Hematopoietic multipotent progenitor cell treated with erythropoietin and hydrocortisone succinate and interleukin-3 and kit ligand, for 8 days (in vitro differentiated cells): ENCODE measurements at places on chromosomes 16 and 17.

- DNase-seq = no peak
Observed at GRCh38 chr16:5045499-5046115, 11.9 kb upstream of the NAGPA start.

GRCh38 chr17:11996722-11997146, 541 bp downstream of the ZNF18 start:
- DNase-seq = peak; percentile 89

GRCh38 chr16:79097771-79098170, 502.8 kb downstream of the MAF start:
- DNase-seq = no peak

DNA sequence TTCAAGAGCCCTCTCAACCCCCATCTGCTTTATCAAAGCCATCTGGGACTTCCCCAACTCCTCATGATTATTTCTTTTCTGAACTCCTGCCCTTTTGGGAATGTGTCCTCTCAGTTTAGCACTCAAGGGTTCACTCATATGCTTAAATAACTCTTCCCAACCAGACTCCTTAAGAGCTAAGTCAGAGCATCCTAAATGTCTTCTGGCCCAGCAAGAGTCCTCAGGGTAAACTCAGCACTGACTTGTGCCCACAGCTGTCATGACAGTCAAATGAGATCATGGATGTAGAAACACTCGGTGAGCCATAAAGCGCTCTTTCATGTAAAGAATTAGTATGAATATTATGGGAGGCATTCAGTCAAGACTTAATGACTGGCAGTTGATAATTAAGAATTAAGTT, 85.9 kb downstream of the TEX14 start:
- DNase-seq = no peak

DNA sequence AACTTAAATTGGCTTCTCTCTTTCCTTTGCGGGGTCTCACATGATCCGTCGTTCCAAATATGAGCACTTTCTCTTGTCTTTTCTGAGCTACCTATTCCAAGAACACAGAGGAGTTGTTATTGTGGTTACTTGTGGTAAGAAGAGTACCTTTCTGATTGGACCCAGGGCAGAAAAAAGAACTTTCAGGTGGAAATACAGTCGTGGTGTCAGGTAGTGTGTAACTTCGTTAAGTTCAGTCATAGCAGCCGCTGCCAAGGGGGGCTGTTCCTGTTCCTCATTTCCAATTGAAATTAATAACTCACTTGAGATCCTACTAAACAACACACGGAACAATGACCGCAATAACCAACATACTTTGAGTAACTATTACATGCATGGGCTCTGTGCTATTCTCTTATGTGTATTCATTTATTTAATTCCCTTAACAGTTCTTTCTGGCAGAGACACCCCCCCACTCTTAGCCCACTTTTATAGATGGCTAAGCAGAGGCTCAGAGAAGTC, 681.7 kb downstream of the MAF start:
- DNase-seq = no peak

- DNase-seq = no peak
Observed at GRCh38 chr17:66715076-66715675, 119.7 kb upstream of the CACNG5 start.

DNA sequence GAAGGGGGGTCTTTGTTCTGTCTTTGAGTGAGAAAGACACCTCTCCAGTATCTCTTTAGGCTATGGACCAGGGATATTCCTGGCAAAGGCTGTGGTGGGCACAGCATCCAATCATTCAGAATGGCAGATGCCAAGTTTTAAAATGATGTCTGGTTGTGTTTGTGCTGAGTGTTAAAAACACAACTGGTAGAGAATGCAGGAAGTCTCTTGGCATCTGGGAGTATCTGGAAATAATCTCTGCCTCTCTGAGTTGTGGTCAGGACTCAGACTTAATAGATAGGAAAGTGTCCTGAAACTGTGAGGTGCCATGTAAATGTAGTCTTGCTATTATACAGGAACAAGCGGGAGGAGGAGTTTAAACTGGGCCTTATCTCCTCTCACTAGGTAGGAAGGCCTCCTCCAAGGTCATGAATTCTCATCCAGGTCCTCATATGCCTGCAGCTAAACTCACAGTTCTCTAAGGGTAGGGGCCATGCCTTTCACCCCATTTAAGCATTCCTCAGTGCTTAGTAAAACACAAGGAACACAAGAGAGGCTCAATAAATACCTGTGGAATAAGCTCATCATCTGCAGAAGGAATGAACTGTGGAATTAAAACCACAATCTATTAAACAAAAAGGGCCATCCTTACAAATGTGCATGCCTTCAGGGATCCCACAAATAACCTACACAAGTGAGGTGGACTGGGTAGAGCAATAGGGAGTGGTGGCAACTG, 317.6 kb downstream of the CBLN1 start:
- DNase-seq = no peak

DNA sequence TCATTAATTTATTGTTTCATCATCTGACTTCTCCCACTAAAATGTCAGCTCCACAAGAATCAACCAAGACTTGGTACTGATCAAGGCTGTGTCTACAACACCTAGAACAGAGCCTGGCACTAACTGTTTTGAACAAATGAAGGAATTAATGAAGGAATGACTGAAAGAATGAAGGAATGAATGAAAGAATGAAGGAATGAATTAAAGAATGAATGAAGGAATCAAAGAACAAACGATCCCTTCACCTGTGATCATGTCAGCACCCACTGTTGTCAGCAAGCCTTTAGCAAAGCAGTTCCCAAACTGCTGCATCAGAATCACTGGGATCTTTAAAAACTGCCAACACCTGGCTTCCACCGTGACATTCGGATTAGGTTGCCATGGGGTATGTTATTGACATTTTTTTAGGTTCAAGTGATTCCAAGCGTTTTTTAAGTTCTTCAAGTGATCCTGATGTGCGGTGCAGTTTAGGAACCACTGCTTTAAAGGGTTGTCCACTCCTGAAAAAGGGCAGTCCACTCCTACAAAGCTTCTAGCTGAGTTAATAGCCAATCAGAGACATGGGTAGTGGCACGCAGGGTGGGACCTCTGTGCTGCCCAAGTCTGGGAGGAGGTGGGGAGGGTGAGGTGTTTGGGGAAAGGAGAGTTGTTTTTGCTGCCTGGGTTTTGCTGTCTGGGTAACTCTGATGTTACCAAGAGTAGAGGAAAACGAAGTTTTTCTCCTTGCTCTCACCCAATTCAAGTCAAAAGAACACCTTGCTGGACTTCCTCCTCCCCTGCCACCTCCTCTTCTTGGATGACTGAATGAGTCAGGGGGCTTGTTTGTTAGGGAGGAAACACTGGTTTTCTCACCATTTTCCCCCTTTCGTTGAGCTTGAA, 89.7 kb downstream of the RAB11FIP4 start:
- DNase-seq = no peak

DNA sequence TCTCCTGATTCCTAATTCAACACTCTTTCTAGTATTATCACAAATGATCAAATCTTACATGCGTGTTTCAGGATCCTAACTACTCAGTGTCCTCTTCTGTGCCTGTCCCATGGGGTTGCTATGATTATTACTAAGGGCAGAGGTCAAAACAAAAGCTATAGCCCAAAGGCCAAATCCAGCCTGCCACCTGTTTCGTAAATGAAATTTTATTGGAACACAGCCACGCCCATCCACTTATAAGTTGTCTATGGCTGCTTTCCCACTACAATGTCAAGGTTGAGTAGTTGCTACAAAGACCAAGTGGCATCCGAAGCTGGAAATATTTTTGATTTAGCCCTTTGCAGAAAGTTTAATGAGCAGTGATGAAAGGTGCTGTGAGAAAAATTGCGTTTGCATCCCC, 336.6 kb downstream of the TMEM114 start:
- no peak for DNase-seq

- DNase-seq = no peak
Observed at GRCh38 chr17:39009581-39010001, 42.4 kb upstream of the FBXO47 start.

DNA sequence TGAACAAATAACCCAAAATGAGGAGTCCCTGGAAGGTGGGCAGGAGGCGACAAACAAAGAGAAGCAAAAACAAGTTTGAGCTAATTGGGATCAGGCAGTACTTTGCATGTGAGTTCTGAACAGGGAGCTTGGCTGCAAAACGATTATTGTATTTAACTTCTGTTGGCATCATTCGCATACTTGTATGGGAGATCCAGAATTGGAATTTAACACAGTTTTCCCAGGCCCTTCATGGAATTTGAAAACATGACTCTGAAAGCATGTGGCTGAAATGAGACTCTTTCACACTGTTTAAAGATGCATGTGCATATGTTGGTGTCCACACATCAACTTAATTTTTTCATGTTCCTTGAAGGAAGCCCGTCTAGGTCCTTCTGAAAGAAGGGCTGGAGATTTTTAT, 674.3 kb downstream of the WWOX start:
- no peak for DNase-seq
